Gastrocnemius medialis (tissue), 4 donors: ENCODE measurements at places on chromosomes 3 and 15. TPM values are rescaled to one million over a fixed set of nuclear protein-coding genes. Genes with fewer than 3 reads are reported as not detected.

The NANOGP8 gene
- total RNA-seq: not detected

The TMEM108 gene
- total RNA-seq: 3.3 TPM

DNA sequence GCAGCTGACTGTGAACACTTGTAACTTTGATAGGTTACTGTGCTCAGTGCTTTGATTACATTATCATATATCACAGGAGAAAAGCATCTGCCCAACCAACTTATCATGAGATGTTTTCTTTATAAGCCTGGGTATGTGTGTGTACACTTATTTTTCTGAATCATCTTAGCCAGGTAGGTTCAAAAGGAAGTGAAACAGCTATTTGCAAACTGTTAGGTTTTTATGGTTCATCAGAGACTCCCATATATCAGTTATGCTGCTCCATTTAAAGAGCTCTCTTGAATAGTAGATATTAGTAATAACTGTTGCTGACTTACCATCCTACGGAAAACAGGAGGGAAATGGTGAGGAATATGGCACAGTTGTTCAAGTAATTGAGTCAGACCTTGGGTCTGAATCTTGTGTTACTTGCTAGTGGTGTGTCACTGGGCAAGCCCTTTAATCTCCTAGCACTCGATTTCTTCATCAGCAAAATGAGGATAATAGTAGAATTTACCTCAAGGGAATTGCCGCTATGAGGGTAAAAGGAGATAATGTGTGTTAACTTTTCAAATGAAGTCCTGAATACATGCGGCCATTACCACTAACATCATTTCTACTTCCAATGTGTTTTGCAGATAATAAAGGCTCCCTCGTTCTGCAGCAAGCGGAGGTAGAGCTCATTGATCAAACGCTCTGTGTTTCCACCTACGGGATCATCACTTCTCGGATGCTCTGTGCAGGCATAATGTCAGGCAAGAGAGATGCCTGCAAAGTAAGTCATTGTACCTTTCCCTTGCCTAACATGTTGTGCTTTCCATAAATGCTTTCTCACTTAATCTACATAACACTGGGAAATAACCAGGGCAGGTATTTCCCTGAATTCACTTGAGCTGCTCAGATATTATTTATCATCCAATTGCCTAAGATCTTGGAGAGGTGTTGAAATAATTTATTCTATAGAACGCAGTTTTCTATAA, 7.8 kb upstream of the C3orf52 start:
- no peak for DNase-seq

DNA sequence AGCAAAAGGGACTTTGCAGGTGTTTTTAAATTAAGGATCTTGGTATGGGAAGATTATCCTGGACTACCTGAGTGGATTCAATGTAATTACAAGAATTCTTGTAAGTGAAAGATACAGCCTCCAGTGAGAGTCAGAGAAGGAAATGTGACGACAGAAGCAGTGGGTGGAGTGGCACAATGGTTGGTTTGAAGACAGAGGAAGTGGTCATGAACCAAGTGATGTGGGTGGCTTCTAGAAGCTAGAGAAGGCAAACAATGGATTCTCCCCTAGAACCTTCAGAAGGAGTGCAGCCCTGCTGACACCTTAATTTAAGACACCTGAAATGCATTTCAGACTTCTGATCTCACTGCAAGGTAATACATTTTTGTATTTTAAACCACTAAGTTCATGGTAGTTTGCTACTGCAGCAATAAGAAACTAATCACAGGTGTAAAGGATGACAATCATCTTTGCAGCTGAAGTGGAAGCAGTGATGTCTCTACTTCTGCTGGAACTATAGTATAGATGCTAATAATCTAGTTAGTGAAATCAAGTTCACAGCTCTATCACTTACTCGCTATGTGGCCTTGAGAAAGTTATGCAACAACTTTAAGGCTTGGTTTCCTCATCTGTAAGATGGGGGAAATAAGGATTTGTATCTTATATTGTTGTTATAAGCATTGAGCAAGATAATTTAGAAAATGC, 403.4 kb upstream of the SUCLG2 start:
- DNase-seq: no peak

DNA sequence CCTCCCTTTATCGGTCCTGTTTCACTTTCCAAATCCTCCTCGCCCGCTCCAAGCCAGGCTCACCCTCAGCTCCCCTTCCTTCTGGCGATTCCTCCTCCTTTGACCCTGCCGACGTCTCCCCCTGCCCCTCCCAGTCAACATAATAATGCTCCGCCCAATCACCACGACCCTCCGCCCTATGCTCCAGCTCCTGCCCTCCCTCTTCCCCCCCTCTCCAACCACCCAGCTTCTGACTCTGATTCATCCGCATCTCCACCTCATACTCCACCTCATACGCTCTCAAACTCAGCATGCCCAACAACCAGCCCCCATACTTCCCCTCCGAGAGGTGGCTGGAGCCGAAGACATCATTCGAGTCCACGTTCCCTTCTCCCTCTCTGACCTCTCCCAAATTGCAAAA, 7.1 kb upstream of the AADAC start:
- DNase-seq: no peak

- no peak for DNase-seq
Measured at GRCh38 chr3:13415997-13416793, 3.9 kb downstream of the NUP210 start.

The TRH gene
- total RNA-seq: not detected

- DNase-seq: no peak
Measured at GRCh38 chr3:9250236-9250635, 790 bp upstream of the SRGAP3 start.

DNA sequence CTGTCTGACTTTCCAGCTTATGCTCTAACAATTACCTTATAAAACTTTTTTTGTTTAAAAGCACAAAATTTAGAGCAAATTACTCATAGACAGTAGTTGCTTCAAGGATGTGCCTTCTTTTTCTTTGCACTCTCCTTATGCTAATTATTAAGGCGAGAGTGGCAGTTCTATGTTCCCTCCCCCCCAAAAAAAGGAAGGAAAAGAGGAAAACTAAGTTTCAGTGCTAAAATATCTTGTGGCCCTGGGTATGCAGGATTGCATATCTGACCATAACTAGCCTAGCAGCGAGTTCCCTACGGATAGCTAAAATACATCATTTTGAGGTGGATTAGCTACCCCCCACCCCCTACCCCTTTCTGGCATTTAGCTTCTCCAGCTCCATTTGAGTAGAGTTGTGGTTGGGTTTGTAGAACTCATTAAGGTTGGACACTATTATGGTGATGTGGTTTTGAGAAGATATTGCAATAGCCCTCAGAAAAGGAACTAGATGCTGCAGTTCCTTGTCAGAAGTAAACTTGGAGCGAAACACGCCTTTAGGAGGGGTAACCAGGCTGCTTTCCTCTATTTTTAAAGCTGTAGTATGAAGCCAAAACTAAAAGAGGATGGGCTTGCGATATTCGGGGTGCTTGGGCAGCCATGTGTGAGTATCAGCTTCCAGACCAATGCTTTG, 174.6 kb downstream of the AKAP13 start:
- no peak for DNase-seq

The GP5 gene
- total RNA-seq: 0.10 TPM

DNA sequence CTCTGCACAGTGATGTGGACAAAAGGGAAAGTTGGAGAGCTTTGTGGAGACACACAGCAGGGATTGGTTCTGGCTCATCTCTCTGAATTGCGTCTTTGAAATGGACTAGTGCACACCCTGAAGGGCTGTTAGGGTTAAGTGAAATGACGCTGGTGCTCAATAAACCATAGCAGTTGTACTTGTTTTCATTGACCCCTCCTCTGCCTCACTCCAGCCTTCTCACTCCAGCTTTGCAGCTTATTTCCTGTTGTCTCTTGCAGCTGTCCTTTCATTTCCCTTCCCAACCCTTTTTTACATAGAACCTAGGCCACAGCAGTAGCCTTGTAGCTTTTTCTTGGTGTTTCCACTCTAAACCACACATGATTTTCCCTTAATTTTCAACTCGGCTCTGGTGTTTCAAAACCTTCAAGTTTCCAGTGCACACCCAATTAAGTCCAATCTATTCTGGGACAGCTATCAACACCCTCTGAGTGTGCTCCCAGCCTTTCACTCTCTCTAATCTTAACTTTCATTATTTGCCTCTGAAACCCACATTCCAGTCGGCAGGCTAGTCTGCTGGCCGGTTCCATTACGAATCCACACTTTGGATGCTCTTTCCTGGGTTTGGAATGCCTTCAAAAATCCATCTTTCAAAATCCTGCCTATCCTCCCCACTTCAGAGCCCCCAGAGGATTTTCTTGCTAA, 6.4 kb downstream of the C3orf52 start:
- no peak for DNase-seq

GRCh38 chr3:9137676-9138075, 111.8 kb downstream of the SRGAP3 start:
- DNase-seq: no peak

The CYP1A1 gene
- 2.5 TPM for total RNA-seq

The NAALADL2 gene
- total RNA-seq: 0.80 TPM

The MYZAP gene
- 9.4 TPM for total RNA-seq

DNA sequence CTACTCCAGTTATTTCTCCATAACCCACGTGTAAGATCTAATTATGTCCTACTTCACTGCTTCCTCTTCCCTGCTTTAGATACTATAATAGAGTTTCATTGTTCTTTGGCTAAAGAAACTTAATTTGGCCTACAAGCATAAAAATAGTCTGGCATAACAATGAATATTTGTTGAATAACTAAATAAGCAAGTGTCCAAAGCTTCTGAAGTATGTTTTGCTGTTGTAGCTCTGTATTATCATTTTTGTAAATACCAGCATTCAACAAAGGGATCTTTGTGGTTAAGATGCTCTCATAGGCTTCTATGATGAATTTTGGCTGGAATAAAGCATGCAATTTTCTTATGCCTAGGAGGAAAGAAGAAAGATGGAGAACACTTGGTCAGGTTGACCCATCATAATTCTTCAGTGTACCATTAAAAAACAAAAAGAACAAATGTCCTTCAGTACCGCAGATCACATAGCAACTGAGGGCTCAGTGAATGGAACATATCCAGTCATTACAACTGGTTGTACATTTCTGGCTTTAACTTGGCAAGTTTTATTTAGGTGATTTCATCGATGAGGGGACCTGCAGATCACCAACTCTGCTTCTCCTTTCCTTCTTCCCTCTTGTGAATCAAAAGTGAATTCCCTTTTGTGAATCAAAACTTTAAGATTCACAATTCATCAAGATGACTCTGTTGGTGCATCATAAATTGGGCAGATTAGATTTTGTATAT, 465.9 kb upstream of the TGFBR2 start:
- no peak for DNase-seq

The ATP10A gene
- 0.56 TPM for total RNA-seq

DNA sequence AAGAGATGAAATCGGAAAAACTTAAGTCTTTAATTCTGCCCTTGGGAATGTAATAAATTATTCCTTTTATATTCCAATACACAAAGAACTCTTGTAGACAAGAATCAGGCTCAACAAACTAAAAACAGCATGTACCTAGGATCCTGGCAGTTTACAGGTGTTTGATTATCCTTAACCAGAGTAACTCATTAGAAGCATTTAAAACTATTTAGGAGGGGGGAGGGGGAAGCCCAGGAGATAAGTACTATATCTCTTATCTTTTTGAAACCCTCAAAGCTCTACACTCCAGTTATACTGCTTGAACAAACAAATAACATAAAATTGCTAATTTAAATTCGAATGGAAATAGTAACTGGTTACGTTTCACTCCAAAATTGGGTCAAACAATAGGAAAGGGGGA, 1.9 kb downstream of the CNBP start:
- DNase-seq: no peak

DNA sequence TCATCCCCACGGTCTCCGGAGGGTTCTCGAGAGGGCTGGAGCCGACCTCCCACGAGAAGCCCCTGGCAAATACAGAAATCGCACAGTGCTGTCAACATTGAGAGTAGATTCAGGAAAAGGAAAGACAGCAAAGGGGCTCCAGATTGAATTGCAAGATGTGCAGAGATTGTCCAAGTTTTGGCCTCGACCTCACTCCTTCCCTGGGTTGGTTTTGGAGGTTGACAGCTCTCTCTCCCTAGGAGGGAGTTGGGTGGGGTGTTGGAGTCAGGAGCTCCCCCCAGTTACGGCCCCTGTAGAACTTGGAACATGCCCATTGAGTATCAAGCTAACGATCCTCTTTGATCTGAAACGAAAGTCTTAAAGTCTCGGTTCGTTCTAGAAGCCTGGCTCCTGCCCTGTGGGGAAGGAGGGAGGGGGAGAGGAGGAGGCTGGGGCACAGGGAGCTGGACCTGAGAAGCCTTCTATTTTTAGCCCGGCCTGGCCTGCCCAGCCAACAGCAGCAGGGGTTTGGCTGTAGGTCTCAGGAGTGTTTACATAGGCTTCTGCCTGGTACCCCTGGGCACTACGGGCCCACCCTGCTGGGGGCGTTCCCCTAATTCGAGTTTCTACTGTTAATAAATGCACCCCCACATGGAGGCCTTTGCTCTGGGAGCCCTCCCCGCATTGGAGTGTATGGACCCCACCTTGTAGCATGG, 672 bp upstream of the KY start:
- peak; percentile 74 for DNase-seq

- DNase-seq: no peak
Measured at GRCh38 chr3:57091521-57092273, 31.2 kb downstream of the SPATA12 start.

GRCh38 chr15:83206526-83207008, 1.1 kb downstream of the HDGFL3 start:
- no peak for DNase-seq

The COL6A5 gene
- total RNA-seq: not detected

DNA sequence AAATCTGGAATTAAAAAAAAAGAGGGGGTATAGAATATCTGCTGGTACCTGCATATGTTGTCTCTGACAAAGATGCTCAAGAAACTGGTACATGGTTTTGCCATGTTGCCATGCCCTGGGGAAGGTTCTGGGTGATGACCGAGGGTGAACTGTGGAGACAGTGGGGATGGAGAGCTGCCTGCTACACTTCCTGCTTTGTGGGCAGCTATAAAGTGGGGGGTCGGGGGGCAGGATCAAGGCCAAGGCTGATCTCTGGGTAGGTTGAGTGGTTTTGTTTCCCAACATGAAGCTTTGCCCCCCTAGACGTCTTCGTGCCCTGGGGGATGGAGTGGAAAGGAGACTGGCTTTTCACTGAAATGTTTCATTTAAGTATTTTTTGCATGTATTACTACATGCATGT, 74.6 kb downstream of the IQSEC1 start:
- DNase-seq: no peak

- no peak for DNase-seq
Measured at GRCh38 chr15:42670451-42670850, 66.5 kb downstream of the CDAN1 start.

- no peak for DNase-seq
Measured at GRCh38 chr3:39892068-39892467, 82.7 kb downstream of the MYRIP start.

The UBA5 gene
- total RNA-seq: 19.3 TPM

GRCh38 chr3:155741603-155742002, 3.3 kb downstream of the PLCH1 start:
- DNase-seq: no peak

The A4GNT gene
- not detected for total RNA-seq

The STXBP5L gene
- total RNA-seq: not detected
